ENCODE measurements at places on chromosomes 3 and 15. TPM values are rescaled to one million over a fixed set of nuclear protein-coding genes. Genes with fewer than 3 reads are reported as not detected.

Gene AHSG
- total RNA-seq, result not detected

DNA sequence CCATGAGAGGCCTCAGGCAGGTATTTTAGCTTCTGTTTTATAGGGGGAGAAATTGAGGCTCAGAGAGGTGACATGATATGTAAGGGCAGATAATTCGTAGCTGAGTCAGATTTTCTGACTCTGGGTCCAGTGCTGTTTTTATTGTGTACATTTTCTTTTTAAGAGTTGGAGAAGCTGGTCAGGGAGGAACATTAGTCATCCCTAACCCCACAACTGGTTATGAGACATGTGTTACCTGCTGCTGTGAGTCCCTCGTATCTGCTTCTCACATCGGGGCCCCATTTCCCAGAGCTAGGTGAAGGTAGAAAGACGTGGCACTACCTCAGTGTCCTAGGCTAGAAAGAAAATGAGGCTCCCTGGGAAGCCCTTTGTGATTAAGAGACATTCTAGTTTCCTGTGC is 28.6 kb downstream of the GALNT15 start:
- peak; percentile 87 for DNase-seq

Gene PLA2G4F
- not detected for total RNA-seq

Gene LRRC57
- 17.4 TPM for total RNA-seq

DNA sequence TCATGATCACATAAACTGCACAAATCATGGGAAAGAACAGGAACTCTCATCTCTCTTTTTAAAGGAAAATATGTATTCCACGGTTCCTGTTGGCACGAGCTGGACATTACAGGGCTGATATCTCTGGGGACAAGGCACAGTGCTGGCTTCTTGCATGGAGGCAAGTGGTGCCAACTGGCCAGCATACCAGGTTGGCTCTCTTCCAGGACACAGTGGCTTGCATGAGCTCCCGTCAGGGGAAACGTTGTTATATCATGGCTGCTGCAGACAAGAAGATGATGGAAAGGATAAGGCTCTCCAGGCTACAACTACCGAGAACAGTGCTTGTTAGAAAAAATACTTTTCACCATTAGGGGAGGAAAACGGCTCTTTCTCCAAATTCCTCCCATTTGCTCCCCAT is 283.9 kb downstream of the RORA start:
- DNase-seq, result peak; percentile 84

Gene SCAANT1
- total RNA-seq, result not detected

GRCh38 chr15:59644756-59645155 is 12.6 kb downstream of the GTF2A2 start:
- DNase-seq, result peak; percentile 32

GRCh38 chr15:65400760-65401610 is 21.8 kb downstream of the IGDCC4 start:
- peak; percentile 99 for DNase-seq

GRCh38 chr15:88533376-88533775 is 13.1 kb downstream of the DET1 start:
- no peak for DNase-seq

Gene RYR3
- not detected for total RNA-seq

Gene MAGI1
- total RNA-seq, result 66.6 TPM

DNA sequence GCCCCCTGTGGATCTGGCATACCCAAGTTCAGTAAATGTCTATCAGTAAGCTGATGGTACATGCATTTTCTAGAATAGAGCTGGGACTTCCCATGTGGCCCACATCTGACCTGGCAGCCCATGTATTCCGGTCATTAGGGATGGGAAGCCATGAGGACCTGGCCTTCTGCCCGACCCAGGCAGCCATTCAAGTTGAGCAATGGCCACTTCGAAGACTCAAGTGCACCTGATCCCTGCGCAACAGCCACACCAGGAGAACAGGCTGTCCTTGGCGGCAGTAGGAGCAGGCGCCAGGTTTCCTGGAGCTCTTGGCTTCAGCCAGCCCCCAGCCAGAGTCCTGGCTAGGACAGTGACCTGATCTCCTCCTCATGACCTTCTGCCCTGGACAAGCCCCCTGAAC is 14.6 kb downstream of the HEMK1 start:
- peak; percentile 32 for DNase-seq

GRCh38 chr3:27085829-27086730 is 283.1 kb downstream of the NEK10 start:
- no peak for DNase-seq

GRCh38 chr3:115301364-115301860 is 154.3 kb upstream of the ZBTB20 start:
- DNase-seq, result peak; percentile 53

Gene ARPC4
- total RNA-seq, result 203 TPM

GRCh38 chr3:122921791-122922651 is 105.5 kb downstream of the SEMA5B start:
- DNase-seq, result peak; percentile 77

DNA sequence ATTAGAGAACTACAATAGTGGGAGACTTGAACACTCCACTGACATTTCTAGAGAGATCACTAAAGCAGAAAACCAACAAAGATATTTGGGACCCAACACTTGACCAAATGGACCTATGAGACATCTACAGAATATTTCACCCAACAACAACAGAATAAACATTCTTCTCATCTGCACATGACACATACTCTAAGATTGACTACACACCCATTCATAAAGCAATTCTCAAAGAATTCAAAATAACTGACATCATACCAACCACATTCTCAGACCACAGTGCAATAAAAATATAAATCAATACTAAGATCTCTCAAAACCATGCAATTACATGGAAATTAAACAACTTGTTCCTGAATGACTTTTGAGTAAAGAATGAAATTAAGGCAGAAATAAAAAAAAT is 473.7 kb downstream of the LPP start:
- DNase-seq, result no peak

DNA sequence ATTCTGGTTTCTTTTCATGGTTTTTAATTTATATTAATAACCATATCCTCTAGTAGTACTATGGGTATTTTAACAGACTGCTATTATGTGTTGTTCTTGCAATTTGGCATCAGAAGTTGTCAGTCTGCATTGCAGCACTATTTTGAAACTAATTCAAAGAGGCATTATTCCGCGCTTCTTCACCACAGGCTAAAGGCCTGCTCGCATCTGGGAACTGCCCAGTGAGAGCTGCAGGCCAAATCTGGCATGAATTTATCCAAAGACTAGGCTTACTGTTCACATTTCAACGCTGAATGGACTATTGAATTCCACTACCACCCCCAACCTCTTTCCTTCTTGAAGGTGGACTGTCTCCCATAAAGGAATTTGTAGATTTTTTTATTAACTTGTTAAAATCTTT is 310.4 kb upstream of the NR2F2 start:
- DNase-seq, result no peak

GRCh38 chr3:172302203-172302602 is 146.1 kb downstream of the GHSR start:
- no peak for DNase-seq

GRCh38 chr15:94370206-94370935 is 139.0 kb downstream of the MCTP2 start:
- DNase-seq, result no peak

DNA sequence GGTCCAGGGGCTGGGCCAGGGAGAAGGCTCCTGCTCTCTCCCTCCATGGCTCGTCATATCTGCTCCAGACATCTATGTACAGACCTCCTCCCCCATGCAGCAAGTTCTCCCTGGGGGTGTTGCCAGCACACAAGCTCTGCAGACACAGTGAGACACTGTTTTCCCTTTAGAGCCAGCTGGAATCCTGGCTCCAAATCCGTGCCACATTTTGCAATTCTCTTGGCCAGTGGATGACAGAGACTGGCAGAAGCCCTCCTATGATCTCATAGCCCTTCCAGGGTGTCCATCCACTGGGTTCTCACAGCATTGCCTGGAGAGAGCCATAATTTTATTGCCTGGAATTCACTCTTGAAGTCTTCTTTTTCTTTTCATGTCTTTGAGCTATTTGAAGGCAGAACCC is 203.9 kb downstream of the TLE3 start:
- peak; percentile 89 for DNase-seq

GRCh38 chr3:185647880-185648210 is 61.8 kb downstream of the SENP2 start:
- peak; percentile 55 for DNase-seq

Gene GPR160
- 0.29 TPM for total RNA-seq

Gene LNP1
- 2.9 TPM for total RNA-seq

DNA sequence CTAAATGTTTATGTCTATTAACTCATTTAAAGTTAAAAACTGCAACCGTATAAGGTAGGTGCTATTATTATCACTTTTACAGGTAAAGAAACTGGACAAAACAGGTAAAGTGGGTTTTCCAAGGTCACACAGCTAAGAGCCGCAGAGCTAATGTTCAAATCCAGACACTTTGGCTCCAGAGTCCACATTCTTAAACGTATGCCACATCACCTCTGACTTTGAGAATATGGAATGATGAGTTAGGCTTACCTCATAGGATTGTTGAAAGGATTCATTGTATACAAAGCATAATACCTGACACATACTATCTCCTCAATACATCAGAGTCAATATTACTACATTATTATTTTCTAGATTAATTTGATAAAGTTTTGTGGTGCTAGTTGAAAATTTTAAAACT is 240.9 kb upstream of the STT3B start:
- no peak for DNase-seq

DNA sequence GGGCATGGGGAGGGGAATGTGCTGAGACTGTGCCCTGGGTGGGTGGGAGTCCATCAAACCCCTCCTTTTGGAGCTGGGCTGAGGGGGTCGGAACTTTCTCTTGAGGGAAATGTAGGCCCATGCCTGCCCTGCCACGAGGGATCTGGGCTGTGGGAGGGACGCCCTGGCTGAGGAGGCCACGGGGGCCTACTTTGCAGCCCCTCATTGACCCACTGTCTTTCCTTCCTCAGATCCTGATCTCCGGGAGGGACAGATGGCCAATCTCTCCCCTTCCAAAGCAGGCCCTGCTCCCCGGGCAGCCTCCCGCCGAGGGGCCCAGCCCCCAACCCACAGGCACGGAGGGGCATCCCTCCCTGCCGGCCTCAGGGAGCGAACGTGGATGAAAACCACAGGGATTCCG is 25.3 kb downstream of the LOXL1 start:
- DNase-seq, result peak; percentile 73

GRCh38 chr3:64039981-64040733 is 16.9 kb upstream of the PSMD6 start:
- no peak for DNase-seq

DNA sequence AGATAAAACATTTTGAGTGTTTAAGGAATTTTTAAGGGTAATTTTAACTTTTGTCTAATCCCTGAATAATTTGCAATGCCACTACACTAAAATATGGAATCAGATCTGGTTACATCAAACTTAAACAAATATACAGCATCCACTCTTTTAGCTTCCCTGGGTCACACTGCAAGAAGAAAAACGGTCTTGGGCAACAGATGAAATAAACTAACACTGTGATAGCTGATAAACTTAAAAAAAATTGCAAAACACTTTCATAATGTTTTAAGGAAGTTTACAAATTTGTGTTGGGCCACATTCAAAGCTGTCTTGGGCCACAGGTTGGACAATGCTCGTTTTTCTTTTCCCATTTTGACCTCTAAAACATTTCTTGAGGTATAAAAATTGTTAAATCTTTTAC is 34.3 kb downstream of the CCDC66 start:
- no peak for DNase-seq

DNA sequence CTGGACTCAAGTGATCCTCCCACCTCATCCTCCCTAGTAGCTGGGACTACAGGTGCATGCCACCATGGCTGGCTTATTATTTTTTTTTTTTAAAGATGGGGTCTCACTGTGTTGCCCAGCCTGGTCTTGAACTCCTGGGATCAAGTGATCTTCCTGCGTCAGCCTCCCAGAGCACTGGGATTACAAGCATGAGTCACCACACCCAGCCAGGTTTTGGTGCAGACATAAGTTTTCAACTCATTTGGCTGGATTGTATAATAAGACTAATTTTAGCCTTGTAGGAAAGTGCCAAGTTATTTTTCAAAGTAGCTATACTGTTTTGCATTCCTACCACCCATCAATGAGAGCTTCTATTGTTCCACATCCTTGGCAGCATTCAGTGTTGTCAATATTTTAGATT is 32.1 kb downstream of the BUB1B start:
- DNase-seq, result no peak

DNA sequence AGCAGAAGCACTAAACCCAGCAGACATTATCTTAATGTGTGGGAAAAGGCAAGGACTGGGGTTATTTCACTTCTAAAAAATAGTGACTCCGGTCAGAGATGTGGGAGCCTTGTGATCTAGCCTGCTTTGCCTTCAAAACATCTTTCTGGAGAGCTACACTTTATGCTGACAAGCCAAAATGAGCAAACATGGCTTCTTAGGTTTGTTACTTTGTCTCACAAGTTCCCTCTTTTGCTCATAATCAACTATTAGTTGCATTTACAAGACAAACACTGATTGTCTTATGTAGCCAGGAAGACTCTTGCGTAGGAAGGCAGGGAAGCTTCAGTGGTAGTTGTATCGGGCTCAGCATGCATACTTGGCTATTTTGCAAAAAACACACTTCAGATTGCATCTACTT is 129.2 kb downstream of the NUP210 start:
- no peak for DNase-seq

- peak; percentile 94 for DNase-seq
These were observed 68.8 kb downstream of the CTNNB1 start for GRCh38 chr3:41267975-41268640.

Gene INKA1
- total RNA-seq, result 6.5 TPM

Gene JMJD7
- total RNA-seq, result 1.2 TPM

DNA sequence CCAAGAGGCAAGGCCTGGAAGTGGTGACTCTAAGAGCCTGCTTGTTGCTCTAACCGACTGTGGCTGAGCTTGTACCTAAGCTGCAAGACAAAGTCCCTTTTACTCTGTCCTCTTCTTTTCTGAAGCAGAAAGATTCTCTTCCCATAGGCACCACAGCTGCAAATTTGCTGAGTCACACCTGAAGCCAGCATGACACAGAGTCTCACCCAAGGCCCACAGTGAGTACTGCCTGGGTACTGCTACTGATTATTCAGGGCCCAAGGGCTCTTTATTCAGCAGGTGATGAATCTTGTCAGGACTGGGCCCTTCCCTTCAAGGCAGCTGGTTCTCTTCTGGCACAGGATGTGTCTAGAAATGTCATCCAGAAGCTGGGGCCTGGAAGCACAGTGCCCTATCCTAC is 18.9 kb upstream of the TIGIT start:
- no peak for DNase-seq

DNA sequence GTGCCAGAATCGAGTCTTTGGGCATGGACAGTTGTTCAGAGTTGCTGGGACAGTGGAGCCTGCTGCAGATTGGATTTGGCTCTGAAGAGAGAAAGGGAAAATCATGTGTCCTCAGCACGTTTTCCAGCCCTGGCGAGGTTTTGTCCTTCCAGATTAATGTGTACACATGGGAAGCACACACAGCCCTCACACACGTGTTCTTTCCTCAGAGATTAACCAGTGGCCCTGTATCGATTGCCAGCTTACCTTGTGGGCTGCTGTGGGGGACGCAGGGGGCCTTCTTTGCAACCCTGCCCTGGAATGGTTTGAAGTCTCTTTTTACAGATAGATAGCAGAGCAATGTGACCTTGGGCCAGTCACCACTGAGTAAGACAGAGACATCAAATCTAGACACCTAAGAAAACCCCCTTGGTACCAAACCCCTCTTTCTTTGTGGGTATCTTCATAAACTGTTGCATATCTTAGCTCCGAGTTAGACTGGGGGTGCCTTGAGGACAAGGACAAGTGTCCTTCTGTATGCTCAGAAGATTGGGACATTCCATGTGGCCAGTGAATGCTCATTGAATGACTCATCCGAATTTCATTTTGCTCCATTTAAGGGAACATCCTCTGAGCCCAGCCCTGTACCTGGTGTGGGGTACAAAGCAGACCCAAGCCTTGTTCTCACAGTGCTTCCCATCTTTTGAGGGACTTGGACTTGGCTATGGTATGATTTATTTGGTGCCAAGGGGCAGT is 48.0 kb downstream of the SMAD6 start:
- no peak for DNase-seq

- DNase-seq, result no peak
These were observed 148.3 kb upstream of the TRIM42 start for GRCh38 chr3:140529558-140529957.

Gene FAIM
- 13.0 TPM for total RNA-seq

Gene SERINC4
- total RNA-seq, result not detected

Measured in osteoblast (primary cell).